Stimulated activated CD8-positive, alpha-beta memory T cell treated with anti-CD3 and anti-CD28 coated beads, Interleukin-7, amount 100 ng/mL, for 48 hours (primary cell): ENCODE measurements at places on chromosomes 3 and 15.

DNA sequence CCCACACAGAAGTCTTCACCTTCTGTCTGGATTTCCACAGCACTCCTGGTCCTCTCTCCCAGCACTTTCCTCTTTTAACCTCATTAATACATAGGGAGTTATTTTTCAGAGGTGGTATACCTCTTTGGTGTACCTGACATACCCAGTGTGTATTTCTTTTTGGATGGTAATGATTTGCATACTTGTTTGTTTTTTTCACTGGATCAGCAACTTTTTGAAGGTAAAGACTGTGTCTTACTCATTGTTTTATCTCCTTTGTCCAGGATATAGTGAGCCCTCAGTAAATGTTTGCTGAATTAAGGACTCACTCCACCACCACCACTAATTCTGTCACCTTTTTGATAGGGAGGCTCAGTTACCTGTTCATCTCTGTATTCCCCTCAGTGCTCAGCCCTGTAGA, 52.1 kb downstream of the SACM1L start:
- DNase-seq, result no peak

DNA sequence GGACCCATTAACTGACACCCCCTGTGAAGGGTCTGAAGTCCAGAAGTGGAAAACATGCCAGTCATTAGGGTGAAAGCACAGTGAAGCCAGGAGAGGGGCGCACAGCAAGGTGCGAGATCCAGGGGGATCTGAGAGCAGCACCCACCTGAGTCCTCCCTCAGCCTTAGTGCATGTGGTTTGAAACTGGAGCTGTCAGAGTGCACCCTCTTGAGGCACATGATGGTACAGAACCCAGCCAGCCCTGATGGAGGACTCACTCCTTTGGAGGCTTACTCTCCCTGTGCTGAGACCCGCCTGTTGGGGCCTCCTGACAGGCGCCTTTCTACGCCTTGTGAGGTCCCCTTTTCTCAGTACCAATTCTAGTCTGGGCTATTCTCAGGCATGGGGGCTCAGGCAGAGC, 77.8 kb downstream of the IL20RB start:
- no peak for DNase-seq

DNA sequence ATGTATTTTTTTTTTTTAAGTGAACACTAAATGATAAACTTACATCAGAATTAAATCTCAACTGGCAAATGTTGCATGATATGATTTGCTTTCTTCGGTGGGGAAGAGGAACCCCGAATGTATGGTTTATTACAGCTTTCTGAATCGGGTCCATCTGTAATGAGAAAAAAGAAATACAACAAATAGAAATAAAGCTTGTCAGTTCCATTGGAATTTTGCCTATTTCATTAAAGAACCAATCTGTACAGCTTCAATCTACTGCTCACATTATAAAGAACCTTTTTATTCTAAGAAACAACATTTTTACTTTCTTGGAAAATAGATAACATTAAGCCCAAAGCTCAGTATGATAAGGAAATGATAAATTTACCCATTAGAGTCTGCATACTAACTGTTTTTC, 186.5 kb downstream of the ZNF385D start:
- no peak for DNase-seq

- DNase-seq, result no peak
Measured at GRCh38 chr15:81516012-81516411, 142.0 kb upstream of the TMC3 start.

GRCh38 chr3:23915537-23916108, 1.2 kb downstream of the NKIRAS1 start:
- no peak for DNase-seq

GRCh38 chr3:53616971-53617892, 122.8 kb downstream of the CACNA1D start:
- no peak for DNase-seq

DNA sequence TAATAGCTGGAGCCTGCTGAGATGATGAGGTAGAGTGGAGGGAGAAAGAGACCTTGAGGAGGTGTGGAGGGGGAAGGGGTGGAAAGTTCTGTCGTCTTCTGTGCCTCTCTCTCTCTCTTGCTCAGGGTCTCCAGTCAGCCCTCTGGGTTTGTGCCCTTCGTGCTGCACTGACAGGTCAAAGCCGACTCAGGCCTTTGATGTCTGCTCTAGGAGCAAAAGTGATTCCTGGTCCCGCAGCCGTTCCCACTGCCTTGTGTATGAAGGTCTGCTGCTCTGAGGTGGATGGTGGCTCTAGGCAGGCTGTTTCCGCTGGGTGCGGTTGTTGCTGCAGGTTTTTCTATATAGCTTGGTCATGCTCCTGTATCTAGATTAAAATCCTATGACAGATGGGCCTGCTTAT, 89.4 kb downstream of the IGF1R start:
- DNase-seq, result no peak

DNA sequence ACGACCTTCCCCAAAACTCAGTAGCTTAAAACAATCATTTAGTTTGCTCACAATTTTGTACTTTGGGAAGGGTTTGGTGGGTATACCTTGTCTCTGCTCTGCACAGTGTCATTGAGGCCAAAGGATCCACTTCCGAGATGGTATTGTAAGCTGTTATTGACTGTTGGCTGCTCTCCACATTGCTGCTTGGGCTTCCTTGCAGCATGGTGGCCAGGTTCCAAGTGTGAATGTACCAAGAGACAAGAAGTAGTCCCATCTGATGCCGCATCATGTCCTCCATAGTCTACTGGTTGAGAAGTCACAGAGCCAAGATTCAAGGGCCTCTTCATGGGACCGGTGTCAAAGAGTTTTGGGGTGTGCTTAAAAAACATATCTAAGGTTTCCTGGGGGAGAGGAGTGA, 268.5 kb downstream of the PLCL2 start:
- DNase-seq, result no peak

GRCh38 chr3:175948041-175948440, 1088.9 kb downstream of the NAALADL2 start:
- DNase-seq, result no peak

GRCh38 chr3:177185035-177185574, 12.2 kb downstream of the TBL1XR1 start:
- no peak for DNase-seq

GRCh38 chr3:161316006-161316689, 55.2 kb downstream of the SPTSSB start:
- no peak for DNase-seq

DNA sequence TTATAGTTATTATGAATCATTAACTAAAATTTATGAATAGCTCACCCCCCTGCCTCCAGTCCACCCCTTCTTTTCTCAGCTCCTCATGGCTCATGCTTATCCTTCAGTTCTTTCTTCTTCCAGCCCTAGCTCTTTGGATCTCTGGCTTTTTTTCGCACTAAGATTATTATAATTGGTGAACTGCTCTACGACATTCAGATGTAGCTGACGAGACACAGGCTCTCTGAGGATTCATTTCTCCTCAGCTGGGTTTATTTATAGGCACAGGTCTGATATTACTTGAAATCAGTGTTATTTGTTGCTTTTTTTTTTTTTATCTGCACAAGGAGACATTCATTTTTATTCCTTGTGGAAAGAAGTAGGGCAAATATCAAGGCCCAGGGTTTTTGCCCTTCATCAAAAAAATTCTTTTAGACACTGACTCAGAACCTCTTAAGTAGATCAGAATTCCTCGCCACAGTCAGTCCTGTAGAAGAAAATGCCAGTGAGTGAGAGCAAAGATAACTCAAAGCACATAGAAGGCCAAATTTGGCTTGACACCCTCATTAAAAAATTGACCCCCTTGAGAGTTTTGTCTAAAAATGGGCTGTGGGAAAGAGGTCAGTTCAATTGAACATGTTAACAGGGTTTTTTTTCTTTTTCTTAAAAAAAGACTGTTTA, 106.6 kb downstream of the MYH15 start:
- DNase-seq, result no peak

GRCh38 chr15:43383070-43383469, 12.2 kb downstream of the TUBGCP4 start:
- no peak for DNase-seq

- DNase-seq, result no peak
Measured at GRCh38 chr3:58062472-58062871, 54.2 kb downstream of the FLNB start.

GRCh38 chr3:108073764-108074431, 16.9 kb downstream of the CD47 start:
- DNase-seq, result no peak

- no peak for DNase-seq
Measured at GRCh38 chr3:85304360-85304964, 345.7 kb downstream of the CADM2 start.

- no peak for DNase-seq
Measured at GRCh38 chr3:23376516-23377248, 173.6 kb downstream of the UBE2E2 start.

DNA sequence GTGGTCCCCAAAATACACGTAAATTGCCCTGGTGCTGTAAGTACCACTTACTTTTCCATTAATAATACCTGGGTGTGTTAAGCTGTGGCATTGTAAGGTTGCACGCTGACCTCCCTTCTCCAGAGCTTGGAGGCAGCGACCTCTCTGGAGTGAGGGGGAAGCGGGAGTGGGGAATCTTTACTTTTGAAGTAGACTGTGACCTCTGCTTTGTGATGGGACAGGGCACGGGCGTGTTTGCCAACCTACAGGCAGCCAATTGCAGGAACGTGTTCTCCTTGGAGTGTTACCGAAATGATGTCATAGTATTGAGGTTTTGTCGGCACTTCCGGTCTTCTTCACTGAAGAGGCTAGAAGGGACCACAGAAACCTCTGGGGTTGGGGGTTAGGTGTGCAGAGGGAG, 227.3 kb upstream of the C2CD4B start:
- DNase-seq, result no peak

DNA sequence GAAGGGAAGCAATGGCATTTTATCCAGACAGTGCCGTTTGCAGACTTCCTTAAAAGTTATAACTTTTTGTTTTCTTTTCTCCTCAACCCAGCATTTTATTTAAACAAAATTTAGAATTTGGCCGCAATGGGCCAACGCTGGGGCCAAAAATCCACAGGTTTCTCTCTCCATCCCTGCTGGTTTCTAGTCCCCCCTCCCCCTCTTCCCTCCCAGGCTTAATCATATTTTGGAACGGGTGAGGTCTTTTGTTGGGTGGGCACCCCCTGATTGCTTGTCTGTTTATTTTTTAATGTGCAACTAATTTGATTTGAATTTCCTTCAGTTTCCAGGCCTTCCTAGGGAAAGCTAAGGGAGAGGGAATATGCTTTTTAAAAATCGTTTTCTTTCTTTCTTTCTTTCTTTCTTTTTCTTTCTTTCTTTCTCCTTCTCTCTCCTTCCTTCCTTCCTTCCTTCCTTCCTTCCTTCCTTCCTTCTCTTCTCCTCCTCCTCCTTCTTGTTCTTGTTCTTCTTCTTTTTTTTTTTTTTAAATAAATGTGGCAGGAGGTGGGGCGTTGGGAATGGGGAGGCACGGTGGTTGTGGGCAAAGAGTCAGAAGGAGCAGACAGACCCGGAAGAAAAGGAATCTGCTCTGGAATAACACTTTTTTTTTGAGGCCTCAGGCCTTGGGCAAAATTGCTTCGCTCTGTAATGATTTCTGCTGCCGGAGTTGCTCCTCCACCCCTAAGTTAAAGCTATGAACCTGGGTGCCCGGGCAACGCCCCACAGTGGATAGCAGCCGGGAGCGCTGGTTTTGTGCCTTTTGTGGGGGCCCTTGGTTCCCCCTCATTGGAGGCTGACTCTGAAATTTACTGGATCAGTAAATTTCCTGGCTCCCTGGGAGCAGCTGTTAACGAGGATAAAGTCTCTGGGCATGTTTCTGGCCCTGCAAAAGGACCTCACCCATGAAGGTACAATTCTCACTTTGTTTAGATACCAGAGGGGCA, 1.9 kb downstream of the FNDC3B start:
- DNase-seq, result no peak

- DNase-seq, result no peak
Measured at GRCh38 chr3:153233986-153234385, 72.0 kb downstream of the RAP2B start.

- DNase-seq, result no peak
Measured at GRCh38 chr3:187051724-187052366, 87.5 kb downstream of the RPL39L start.

- no peak for DNase-seq
Measured at GRCh38 chr15:84929795-84930603, 45.5 kb downstream of the SLC28A1 start.

GRCh38 chr3:69738859-69739203, 433 bp upstream of the MITF start:
- no peak for DNase-seq

- no peak for DNase-seq
Measured at GRCh38 chr3:135991621-135992020, 26.1 kb downstream of the PPP2R3A start.

DNA sequence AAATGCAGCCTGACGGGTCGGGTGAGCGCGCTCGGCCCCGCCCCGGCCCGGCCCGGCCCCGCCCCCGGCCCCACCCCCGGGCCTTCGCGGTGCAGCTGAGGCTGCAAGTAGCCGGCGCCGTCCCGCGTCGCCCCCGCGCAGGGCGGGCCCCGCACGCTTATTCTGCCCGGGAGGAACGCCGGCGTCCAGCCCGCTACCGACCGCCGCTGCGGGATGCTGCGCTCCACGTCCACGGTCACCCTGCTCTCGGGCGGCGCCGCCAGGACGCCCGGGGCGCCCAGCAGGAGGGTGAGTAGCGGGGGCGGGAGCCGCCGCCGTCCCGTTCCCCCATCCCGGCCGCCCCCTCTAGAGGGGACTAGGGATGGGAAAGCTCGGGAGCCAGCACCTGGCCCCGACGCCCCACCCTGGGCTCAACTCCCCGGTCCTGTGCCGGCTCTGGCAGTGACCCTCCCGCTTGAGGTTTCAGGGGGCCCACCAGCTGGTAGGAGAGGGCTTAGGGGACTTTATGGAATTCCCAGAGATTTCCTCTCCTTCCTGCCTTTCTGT, at the start of gene MYZAP:
Gene MYZAP (plus strand): TSS at position 83 of the 546 bp plus-strand sequence. CDS start 131 bp downstream, at position 214.
- no peak for DNase-seq

DNA sequence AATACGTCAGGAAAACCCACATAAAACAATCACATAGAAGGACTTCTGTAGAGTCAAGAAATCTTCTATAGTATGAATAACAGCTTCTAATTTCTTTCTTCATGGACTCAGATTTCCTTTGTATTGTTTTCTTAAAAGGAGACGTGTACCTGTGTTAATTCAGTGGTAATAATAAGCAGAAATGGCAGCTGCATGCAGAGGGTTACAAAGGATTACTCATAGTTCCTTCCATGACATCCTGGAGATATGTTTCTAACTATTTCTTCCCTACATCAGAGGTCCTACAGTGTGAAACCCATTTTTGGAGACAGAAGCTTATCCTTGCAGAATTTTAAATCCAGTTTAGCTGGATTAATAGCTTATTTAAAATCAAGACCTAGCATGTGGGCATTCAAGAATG, 36.1 kb downstream of the FBXL22 start:
- DNase-seq, result no peak

GRCh38 chr3:8524249-8524648, 22.6 kb downstream of the LMCD1 start:
- no peak for DNase-seq

- no peak for DNase-seq
Measured at GRCh38 chr3:59234884-59235633, 185.2 kb upstream of the CFAP20DC start.
